Tracheal epithelial cell (primary cell): ENCODE measurements at places on chromosomes 12 and 14. TPM values are rescaled to one million over a fixed set of nuclear protein-coding genes. Genes with fewer than 3 reads are reported as not detected.

Gene C1S
- total RNA-seq, result 1.1 and 11.6 TPM in 2 replicates

Gene PDE3A
- total RNA-seq, result not detected in 2 replicates

Gene GUCY2C
- not detected in 2 replicates for total RNA-seq

Gene RPS6KL1
- 1.7 and 2.4 TPM in 2 replicates for total RNA-seq

Gene FLRT2
- 3.4 and 10.6 TPM in 2 replicates for total RNA-seq

Gene CLEC12A
- total RNA-seq, result not detected in 2 replicates
